ENCODE measurements at places on chromosomes 3 and 15. TPM values are rescaled to one million over a fixed set of nuclear protein-coding genes. Genes with fewer than 3 reads are reported as not detected.

KNG1 gene
- not detected for total RNA-seq

NME9 gene
- 3.9 TPM for total RNA-seq

KLHL40 gene
- not detected for total RNA-seq

ENTPD3 gene
- total RNA-seq, result 3.0 TPM

IREB2 gene
- total RNA-seq, result 70.6 TPM

SAMMSON gene
- total RNA-seq, result not detected
